ENCODE measurements at places on chromosomes 5 and 9. TPM values are rescaled to one million over a fixed set of nuclear protein-coding genes. Genes with fewer than 3 reads are reported as not detected.

The ARID3C gene
- not detected for total RNA-seq

The DNAH5 gene
- 0.82 TPM for total RNA-seq

The SPRY4 gene
- 11.3 TPM for total RNA-seq

The PLCXD3 gene
- total RNA-seq, result 0.19 TPM

The SPATA31E1 gene
- total RNA-seq, result not detected

The GDNF gene
- total RNA-seq, result not detected

The TIMD4 gene
- total RNA-seq, result not detected

The IL9 gene
- not detected for total RNA-seq

The CCNI2 gene
- total RNA-seq, result 0.06 TPM

The NR4A3 gene
- total RNA-seq, result 0.19 TPM

The PCAT7 gene
- total RNA-seq, result 0.13 TPM

The BDP1 gene
- total RNA-seq, result 36.1 TPM
